ENCODE measurements at places on chromosomes 4 and X. TPM values are rescaled to one million over a fixed set of nuclear protein-coding genes. Genes with fewer than 3 reads are reported as not detected.
A peak's percentile ranks its signal among the peaks of the same experiment; 100 is the strongest.

DNA sequence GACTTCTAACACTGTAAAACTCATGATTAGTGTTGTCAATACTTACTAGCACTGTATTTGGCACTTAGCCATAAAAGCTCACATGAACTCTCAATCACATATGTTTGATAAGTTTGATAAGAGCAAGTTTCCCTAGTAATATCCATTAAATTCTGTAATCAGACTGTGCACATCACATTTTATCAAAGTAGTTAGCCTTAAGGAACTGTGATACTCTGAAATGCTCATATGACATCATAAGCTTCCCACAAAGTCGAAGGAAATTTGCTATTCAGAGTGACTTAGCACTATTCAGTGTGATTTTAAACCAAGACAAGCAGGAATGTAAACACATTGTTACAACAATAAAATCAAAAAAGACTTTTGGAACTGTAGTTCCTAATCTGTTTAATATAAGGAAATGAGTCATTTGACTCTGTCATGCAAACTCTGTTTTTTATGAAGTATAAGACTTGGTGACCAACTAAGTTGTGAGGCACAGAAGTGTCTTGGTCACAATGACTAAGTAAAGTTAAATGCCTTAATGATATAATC is 6.7 kb downstream of the SLC7A11 start:
- DNase-seq, result peak; percentile 67

F8A2 gene
- total RNA-seq, result not detected

- DNase-seq, result peak; percentile 89
Measured at GRCh38 chr4:53861856-53862610, 202.4 kb downstream of the CHIC2 start.

GRCh38 chrX:30781711-30782444 is 107.2 kb downstream of the TAB3 start:
- no peak for DNase-seq

PRAF2 gene
- total RNA-seq, result 7.1 TPM

DNA sequence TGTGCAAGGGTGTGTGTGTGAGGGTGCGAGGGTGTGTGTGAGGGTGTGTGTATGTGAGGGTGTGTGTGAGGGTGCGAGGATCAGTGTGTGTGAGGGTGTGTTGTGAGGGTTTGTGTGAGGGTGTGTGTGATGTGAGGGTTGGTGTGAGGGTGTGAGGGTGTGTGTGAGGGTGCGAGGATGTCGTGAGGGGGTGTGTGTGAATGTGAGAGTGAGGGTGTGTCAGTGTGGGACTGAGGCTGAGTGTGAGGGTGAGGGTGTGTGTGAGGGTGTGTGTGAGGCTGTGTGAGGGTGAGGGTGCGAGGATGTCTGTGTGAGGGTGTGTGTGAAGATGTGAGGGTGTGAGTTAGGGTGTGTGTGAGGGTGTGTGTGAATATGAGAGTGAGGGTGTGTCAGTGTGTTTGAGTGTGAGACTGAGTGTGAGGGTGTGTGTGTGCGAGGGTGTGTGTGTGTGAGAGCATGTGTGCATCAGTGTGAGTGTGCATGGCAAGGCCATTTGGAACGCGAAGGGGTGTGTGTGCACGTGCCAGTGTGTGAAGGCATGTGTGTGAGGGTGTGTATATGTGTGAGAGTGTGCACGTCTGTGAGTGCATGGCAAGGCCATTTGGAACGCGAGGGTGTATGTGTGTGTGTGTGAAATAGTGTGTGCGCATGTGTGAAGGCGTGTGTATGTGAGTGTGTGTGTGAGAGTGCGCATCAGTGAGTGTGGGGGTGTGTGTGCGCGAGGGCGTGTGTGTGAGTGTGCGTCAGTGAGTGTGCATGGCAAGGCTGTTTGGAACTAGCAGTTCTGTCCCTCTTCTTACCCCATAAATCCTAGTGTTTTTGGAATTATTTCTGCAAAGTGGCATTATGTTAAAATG is 69.8 kb downstream of the RGS12 start:
- no peak for DNase-seq

DNA sequence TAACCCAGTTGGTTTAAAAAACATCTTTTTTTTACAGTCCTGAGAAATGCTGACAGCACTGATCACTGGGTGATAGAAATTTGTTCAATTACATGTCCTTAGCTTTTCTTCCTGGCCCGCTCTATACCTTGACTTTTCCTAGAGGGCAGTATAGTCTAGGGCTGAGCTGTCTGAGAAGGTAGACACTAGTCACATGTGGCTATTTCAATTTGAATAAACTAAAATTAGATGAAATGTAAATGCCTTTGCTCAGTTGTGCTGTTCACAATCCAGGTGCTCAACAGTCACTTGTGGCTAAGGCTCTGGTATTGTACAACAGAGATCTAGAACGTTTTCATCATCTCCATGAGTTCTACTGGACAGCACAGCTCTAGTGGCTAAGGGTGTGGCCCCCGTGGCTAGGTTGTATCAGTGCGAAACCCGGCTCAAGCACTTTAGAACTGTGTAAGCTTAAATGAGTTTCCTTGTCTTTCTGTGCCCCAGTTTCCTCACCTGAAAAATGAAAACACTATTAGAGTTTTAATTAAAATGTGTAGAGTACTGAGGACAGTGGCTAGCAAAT is 111.6 kb upstream of the WDR17 start:
- DNase-seq, result no peak

DNA sequence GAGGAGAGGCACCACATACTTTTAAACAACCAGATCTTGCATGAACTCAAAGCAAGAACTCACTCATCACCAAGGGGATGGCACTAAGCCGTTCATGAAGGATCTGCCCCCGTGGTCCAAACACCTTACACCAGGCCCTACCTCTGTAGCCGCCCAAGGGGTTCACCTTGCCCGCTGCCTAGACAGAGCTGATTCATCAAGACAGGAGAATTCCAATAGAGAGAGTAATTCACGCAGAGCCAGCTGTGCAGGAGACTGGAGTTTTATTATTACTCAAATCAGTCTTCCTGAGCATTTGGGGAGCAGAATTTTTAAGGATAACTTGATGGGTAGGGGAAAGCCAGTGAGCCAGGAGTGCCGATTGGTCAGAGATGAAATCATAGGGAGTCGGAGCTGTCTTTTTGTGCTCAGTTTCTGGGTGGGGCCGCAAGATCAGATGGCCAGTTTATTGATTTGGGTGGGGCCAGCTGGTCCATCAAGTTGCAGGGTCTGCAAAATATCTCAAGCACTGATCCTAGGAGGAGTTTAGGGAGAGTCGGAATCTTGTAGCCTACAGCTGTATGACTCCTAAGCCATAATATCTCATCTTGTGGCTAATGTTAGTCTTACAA is 364.7 kb downstream of the PCDH7 start:
- DNase-seq, result no peak

MAGEA10 gene
- total RNA-seq, result not detected

TMEM154 gene
- 0.24 TPM for total RNA-seq

- DNase-seq, result peak; percentile 62
Measured at GRCh38 chr4:23388699-23389395, 501.0 kb downstream of the PPARGC1A start.

ADAMTS3 gene
- not detected for total RNA-seq

GRCh38 chrX:109266034-109266433 is 215.9 kb downstream of the GUCY2F start:
- DNase-seq, result no peak

GRCh38 chr4:145716200-145716599 is 36.3 kb downstream of the C4orf51 start:
- peak; percentile 97 for DNase-seq

All from myocyte (in vitro differentiated cells).